ENCODE measurements at places on chromosomes 3 and 15. TPM values are rescaled to one million over a fixed set of nuclear protein-coding genes. Genes with fewer than 3 reads are reported as not detected.

P2RY12 gene
- 167 TPM for total RNA-seq

ZNF660 gene
- total RNA-seq = 12.7 TPM

GP5 gene
- 0.69 TPM for total RNA-seq

SLC28A2 gene
- not detected for total RNA-seq

MEX3B gene
- 8.8 TPM for total RNA-seq

TJP1 gene
- total RNA-seq = 192 TPM

SRP14 gene
- 149 TPM for total RNA-seq

C3orf62 gene
- 6.1 TPM for total RNA-seq

SLC22A14 gene
- total RNA-seq = 0.28 TPM

CFAP91 gene
- total RNA-seq = 18.3 TPM

AMT gene
- 16.4 TPM for total RNA-seq

CHRM5 gene
- 2.3 TPM for total RNA-seq

ATP10A gene
- total RNA-seq = 4.6 TPM

DPP8 gene
- total RNA-seq = 106 TPM

CIB2 gene
- 18.2 TPM for total RNA-seq

SLC12A8 gene
- 4.9 TPM for total RNA-seq

NPAP1 gene
- total RNA-seq = 0.44 TPM

GOLGA8G gene
- total RNA-seq = not detected

KLHL6 gene
- total RNA-seq = 3.0 TPM
